ENCODE measurements at places on chromosomes 6 and 20.

GRCh38 chr6:76881414-76881813 lies 581.9 kb downstream of the HTR1B start:
- DNase-seq: no peak

- no peak for DNase-seq
Measured at GRCh38 chr20:61354901-61355495, 102.9 kb downstream of the CDH4 start.

DNA sequence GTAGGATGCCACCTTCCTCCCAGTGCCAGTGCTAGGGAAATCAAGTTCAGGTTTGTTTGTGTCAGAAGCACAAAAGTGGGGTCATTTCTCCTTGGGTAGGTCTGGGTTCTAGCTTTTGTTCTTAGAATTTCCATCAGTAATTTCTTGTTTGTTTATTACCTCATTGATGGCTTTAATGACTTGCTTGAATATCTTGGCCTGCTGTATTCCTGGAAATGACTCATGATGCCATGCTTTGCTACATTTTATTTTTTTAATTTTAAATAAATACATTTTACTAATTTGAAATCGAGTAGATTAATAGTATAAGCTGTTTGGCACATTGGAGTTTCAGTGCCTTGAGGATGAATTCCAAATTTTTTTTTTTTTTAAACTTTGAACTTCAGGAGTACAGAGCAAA lies 189.6 kb downstream of the JARID2 start:
- DNase-seq: no peak

- DNase-seq: no peak
Measured at GRCh38 chr6:135909737-135910387, 58.4 kb downstream of the PDE7B start.

- no peak for DNase-seq
Measured at GRCh38 chr6:135012764-135013163, 41.9 kb downstream of the HBS1L start.

DNA sequence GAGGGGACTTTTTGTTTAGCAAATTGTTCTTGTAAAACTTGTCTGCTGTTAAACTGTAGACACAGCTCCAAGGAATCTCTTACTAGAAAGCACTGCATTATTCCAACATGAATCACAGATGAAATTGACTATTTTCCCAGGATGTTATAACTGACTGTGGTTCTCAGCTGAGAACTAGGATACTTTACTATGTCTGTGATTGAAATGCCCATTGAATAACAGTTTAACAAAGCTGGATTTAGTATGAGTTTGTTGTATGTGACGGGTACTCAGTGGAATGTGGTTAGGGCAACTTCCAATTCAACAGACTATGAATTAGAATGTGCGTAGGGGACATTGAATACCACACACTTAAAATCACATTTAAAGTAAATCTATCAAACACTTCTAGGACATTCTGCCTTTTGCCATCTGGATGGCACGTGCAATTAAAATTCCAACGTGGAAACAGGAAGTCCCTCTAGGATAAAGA lies 193.4 kb upstream of the PREP start:
- no peak for DNase-seq

- no peak for DNase-seq
Measured at GRCh38 chr6:4889701-4890100, 113.5 kb downstream of the CDYL start.

GRCh38 chr6:43873806-43874714 lies 104.0 kb downstream of the VEGFA start:
- DNase-seq: no peak

DNA sequence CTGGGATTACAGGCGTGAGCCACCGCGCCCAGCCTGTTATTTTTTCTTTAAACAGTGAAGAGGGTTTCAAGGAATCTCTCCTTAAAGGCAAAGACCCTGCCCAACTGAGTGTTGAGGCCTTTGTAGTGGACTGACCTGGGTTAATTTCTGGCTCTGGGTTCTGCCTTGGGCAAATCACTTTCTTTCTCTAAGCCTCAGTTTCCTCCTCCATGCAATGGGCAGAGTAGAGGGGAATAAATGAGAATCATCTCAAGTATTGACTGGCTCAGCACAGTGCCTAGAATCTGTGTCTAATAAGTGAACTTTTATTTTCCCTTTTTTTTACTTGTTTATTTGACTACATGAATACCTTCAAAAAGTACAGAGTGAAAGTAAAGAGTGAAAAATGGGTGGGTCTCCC lies 31.0 kb upstream of the SLC9A8 start:
- DNase-seq: no peak

DNA sequence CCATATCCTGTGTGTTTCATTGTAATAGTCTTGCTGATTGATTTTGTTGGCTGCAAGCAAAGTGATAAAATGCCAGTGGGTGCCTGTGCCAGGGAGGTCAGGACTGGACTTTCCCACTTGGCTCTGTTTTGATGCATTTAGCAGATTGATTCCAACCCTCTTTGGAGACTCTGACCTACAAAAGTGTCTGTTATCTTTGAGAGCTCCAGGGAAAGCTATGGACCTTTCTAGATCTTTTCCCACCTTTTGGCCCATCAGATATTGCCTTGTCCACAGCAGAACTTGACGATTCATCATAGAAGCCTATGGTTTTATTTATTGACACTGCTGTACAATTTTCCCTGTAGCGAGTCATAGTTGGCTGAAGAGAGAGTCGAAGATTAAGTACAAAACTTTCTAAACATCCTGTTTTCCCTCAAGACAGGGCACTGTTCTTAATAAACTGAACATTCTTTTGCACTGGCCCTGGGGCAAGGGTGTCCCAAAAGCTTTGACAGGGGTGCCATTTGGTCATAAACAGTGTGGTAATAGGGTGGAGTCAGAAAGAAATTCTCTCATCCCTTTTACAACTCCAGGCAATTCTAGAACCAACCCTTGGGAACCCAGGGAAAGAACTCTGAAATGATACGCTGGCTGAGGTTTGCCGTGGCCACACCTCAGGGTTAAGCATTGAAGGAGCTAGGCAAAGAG lies 53.7 kb downstream of the E2F3 start:
- DNase-seq: no peak

DNA sequence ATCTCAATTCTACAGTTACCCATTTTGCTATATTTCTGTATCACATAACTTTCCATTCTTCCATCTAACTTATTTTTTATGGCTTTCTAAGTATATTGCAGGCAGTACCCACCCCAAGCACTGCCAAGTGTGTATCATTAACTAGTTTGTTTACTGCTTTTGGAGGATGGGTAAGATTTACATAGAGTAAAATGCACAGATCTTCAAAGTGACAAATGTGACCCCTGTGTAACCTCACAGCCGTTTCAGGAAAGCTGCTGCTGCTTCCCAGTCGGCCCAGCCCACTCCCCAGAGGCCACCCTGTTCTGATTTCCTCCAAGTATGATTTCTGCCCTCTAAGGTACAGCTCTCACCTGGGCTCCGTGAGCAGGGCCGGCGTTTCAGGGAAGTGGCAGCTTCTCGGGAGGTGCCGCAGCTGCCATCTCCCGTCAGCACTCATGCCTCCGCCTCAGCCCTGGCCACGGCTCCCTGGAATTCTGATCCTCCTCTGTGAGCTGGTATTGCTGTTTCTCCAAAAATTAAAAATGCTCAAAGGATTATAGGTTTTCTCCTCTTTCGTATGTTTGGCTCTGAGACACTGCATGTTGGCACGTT lies 15.0 kb upstream of the MAP1LC3A start:
- DNase-seq: no peak

DNA sequence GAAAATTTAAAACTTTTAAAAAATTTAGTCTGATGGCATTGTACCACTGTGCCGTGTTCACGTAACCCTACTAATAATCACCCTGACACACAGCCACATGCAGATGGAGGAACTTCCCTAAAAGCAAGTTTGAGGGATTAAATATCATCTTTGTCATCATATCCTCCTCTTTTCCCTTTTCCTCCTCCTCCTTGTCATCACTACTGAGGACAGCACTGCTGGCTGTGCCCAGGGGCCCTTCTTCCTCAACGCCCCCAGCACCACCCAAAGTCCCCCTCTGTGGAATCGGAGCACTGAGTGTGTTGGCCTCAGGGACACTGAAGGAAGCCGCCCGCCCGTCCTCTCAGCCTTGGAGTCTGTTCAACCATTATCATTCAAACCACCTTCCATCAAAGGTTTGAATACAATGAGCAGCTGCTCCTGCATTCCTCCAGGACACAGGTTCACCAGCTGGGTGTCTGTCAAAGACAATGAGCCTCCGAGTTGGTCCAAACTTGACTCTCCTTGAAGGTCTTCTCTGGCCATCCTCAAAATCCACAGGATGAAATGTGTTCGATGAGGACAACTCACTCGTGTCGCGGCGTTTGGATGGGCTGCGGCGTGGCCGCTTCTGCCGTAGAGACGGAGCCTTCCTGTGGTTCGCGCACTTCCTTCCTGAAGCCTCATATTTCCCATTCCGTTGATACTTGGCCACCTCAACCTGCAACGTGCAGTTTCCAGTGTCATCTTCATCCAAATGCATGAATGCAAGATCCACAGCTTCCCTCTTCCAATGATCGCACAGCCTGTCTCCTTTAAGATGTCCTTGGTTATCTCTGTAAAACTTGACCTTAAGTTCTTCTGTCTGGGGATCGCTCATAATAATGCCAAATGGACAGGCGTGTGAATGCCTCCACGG lies 23.3 kb downstream of the NQO2 start:
- DNase-seq: peak; percentile 31

- DNase-seq: no peak
Measured at GRCh38 chr6:142523515-142524375, 221.9 kb downstream of the ADGRG6 start.

DNA sequence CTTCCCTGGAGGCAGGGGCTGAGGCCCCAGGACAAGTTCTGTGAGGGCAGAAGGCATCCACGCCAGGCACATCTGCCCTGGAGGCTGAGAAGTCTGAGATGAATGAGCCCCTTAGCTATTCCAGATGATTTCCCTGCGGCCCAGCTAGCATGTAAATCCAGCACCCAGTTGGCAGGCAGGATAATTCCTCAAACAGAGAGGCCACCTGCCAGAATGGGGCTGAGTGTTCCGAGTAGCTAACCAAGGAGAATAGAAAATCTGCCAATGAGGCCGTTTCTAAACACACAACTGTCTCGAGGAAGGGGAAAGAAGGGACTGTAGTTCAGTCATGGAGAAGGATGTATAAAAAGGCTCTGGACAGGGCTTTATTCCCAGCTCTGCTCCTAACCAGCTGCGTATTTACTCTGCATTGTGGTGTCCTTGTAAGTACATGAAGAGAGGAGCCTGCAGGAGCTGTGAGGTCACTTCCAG lies 211.4 kb upstream of the CDYL start:
- DNase-seq: no peak

GRCh38 chr20:59577037-59577808 lies 27.1 kb upstream of the PHACTR3 start:
- DNase-seq: no peak

DNA sequence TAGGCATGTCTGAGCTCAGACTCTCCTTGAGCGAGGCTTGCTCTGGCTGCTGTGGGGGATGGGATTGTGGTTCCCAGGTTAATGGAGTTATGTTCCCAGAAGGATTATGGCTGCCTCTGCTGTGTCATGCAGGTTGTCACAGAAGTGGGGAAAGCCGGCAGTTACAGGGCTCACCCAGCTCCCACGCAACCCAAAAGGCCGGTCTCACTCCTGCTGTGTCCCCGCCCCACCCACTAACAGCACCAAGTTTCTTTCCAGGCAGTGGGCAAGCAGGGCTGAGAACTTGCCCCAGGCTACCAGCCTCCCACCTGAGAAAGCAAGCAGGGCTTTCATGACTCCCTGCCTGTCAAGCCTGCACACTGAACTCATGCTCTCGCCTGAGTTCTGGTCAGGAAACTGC lies 750.5 kb downstream of the FRK start:
- no peak for DNase-seq

GRCh38 chr20:24999568-24999967 lies 7.0 kb upstream of the APMAP start:
- no peak for DNase-seq

DNA sequence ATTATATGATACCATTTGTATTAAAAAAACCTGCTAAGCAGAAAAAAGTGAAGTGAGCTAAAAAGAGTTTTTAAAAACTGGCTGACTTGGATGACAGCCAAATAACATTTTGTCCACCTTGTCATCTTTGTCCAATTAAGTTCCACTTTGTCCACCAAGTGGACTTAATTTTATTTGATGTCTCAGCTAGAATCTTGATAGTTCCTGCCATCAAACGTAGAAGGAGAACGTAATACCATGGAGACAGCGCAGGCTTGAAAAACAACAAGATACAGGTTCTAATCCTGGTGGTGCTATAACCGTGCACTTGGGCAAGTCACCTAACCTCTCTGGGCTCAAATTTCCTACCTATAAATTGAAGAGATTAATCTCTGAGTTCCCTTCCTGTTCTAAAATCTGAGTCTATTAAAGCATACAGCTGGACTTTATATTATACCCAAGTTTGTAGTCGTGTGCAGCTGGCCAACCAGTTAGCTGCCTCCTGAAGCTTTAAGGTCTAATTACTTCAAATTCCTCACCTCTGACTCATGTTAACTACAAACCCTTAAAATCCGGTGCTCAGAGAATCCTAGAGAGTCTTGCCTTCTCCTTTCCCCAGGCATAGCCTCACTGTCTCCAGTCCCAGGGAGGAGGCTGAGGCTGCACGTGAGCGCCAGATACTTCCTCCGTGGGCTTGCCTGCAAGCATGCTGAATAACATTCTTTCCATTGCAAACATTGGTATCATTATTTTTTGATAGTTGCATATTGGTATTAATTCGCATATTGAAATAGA lies 16.8 kb downstream of the TMEM244 start:
- DNase-seq: no peak

GRCh38 chr6:55009131-55009530 lies 162.6 kb downstream of the FAM83B start:
- no peak for DNase-seq
